Head of caudate nucleus (tissue), 42 donors: ENCODE measurements at places on chromosomes 2 and 18.

DNA sequence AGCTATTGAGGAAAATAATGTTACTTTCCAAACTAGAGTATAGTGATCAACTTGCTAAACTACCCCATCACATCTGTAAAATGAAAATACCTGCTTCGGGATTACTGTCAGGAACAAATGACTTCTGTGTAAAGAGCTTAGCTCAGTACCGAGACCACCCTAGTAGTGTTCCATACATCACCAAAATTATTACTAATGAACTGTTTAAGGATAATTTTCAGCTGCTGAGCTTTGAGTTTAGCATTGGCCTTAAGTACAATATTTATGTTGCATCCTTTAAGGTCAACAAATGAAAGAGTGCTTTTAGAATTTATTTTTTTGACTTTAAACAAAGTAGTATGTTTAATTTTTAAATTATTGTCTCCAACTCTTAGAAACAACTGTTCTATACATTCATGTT lies 144.1 kb downstream of the LCLAT1 start:
- no peak for DNase-seq

GRCh38 chr2:160331258-160332025 lies 131.4 kb upstream of the ITGB6 start:
- DNase-seq, result no peak

DNA sequence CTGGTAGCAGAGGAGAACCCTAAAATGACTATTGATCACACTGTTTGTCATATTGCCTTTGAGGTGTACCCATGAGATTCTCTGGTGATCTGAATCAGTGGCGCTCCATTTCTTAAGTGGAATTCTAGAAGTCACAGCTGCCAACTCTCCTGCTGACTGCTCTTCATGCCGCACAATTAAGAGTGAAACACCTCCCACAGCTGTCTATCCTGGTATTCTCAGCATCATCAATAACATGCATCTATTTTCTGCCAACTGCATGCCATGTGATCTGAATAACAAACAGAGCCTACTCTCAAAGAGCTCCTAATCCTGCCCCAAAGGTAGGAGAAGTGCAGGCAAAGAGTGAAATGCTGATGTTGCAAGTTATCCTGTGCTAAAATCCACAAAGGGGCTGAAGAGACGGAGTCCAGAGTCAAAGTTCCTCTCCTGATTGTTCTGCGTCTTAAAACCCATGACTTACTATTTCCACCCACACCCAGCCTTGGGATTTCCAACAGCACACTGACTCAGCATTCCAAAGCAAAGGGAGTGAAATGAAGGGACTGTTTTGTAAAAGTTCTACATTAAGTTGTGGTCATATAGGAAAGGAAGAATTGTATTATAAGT lies 13.7 kb upstream of the DAPL1 start:
- no peak for DNase-seq

DNA sequence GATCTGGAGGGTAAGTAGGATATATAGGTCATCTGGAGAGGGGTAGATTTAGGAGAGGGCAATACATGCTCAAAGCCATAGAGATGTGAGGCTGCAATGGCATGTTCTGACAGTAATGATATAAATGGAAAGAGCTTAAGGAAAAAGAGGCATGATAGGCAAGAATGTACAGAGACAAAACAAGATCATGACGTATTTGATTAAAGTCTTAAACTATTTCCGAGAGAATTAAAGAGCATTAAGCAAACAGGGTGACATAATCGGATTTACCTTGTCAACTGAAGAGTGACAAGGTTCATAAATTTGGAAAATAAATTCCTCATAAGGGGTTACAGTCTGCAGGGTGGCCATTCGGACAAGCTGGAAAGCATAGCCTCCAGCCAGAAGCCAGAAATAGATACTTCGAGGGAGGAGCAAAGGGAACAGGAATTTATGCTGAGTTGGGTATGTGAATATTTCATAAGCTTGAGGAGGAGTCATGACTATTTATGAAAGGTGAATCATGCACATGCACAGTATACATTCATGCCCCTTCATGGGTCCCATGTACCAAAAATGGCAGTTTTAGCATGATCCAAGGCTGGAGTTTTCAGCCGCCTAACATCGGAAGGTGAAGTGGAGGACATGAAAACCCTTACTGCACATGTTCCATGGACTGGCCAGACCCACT lies 396.2 kb upstream of the VWC2L start:
- DNase-seq, result no peak

GRCh38 chr2:198173864-198174263 lies 369.5 kb downstream of the PLCL1 start:
- no peak for DNase-seq

GRCh38 chr2:137050949-137051348 lies 285.6 kb downstream of the THSD7B start:
- DNase-seq, result no peak
